NCI-H1930 (cell line): ENCODE measurements at places on chromosomes 6 and 20.

DNA sequence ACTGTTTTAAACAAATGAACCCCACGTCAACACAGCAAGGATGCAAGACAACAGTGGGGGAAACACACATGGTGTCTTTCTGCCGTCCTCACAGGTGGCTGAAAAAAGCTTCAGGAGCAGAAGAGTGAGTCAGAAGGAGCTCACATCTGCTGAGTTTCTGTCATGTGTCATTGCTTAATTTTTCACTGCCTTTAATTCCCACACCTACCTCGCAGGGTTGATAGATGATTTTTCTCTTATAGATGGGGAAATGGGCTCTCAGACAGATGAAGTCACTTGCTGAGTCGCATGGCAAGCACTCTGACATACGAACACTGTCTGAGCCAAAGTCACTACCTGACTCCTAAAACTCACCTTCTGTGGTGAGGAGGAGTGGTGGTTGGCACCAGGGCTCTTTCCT is 28.3 kb upstream of the CARMIL1 start:
- no peak for DNase-seq

GRCh38 chr6:137927777-137928218 is 60.7 kb downstream of the TNFAIP3 start:
- DNase-seq, result no peak

DNA sequence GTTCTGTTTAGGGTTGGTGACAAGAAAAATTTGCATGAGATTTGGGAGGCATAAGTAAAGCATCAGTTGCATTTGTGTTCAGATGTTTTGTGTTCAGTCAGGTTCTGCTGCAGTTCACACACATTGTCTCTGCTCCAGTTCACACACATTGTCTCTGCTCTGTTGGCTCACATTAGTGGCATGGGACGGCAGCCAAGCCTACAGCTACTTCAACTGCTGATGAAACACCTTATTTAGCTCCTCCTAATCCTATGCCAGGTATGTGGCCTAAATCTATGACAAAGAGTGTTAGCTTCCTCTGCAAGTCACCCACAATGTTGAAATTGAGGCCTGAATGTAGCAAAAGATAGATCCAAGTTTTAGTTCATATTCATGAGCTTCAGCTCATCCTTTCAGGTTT is 278.1 kb upstream of the SYNCRIP start:
- DNase-seq, result no peak

- no peak for DNase-seq
Observed at GRCh38 chr6:95352064-95352795, 225.1 kb upstream of the MANEA start.

GRCh38 chr6:72418495-72418894 is 203.4 kb upstream of the KCNQ5 start:
- DNase-seq, result no peak

- no peak for DNase-seq
Observed at GRCh38 chr6:105051941-105052471, 95.1 kb downstream of the LIN28B start.

GRCh38 chr6:157471895-157472686 is 91.1 kb downstream of the ZDHHC14 start:
- no peak for DNase-seq

DNA sequence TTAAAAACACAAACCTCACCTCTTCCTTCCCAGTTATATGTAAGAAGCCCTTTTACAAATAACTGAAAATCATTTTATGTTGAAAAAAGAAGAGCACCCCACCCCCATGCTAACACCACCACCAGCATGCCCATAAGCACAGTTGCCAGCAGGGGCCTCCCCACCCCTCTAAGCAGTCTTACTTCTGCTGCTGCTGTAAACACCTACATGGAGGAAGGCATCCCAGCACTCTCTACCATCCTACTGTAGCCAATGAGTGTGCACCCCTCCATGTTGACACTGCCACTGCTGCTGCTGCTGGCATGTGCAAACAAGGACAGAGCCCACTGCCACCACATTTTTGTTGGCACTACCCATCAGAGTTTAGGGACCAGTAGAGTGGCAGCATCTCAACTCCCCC is 49.6 kb upstream of the PHIP start:
- no peak for DNase-seq

- no peak for DNase-seq
Observed at GRCh38 chr6:131061041-131061750, 1.8 kb downstream of the EPB41L2 start.

DNA sequence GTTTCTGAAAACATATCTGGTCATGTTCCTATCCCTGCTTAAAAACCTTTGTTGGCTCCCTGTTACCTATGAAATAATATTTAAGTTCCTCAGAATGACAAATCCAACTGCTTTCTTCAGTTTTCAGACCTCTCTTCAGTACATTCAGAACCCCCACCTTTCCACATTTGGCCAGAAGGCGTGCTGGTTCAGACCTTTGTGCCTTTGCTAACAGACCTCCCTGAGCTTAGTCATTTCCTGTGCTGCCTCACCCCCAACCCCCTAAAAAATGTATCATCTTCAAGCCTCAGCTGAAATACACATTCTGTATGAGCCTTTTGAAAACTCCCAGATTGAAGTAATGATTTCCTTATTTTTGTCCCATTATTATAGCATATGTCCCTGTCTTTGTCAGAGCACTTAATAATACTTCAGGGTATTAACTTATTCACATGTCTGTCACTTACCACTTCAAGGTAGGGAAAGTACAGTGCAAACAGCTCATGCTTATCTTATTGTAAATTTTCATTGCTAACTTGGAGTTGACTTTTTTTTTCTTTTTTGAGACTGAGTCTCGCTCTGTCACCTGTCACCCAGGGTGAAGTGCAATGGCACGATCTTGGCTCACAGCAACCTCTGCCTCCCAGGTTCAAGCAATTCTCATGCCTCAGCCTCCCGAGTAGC is 19.7 kb downstream of the FAM217A start:
- DNase-seq, result no peak

DNA sequence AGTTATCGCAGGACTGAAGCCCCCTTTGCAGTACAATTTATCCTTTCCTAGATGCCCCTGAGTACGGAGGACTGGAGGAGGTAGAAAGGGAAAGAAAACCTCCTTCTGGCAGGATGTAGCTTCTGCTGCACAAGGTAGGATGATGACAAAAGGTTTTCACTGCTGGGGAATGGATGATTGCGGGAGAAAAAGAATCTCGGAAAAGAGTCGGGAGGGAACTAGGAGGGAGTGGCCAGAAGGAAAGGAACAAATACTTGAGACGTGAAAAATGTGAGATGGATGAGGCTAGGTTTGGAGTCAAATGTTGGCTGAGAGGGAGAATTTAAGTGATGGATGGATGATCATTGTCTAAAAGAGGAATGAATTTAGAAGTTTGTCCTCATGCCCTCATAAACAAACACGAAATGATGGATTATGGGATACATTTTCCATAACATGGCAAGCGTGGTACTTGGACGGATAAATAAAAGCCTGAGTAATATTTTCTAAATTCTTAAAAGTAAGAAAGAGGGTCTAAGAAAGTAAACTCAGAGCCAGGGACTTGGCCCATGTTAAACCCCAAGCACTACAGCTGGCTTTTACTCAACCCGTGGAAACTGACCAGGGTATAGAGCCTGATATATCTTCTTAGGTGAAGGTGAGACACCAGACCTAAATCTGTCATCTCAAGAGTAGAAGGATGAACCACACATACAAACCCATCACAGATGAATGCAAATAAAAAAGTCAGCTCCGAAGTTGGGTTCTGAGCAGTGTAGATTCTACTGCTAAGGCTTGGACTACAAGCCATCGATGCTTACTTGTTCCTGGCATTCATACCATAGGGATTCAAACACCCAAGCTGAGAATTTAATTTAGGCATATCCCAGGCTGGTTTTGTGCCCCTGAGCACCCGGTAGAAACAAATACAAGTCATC is 72.4 kb downstream of the HFE start:
- no peak for DNase-seq

DNA sequence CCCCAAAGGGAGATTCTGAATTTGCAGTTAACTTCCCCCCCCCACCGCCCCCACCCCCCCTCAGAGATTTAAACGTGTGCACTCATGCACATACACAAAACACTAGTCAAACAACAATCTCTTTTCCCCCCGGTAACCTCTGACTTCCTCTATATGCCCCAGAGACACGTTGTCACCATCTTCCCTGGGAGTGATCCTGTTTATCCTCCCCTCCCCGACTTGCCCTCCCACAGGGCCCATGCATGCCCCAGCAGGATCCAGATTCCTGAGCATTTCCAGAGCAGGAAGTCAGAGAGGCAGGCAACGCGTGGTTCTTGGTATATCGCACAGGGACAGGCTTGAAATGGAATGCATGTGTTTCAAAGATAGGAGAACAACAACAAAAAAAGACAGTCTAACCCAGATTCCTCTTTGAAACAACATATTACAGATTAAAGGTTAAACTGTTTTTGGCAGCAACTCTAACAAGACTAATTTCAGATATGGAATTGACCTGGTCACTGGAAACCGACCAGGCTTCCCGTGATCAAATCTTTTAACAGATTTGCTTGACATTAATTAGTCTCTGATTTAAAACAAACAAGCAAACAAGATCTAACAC is 1.3 kb downstream of the BLCAP start:
- DNase-seq, result no peak

- no peak for DNase-seq
Observed at GRCh38 chr6:130995783-130996447, 67.1 kb downstream of the EPB41L2 start.

- no peak for DNase-seq
Observed at GRCh38 chr20:14764511-14765369, 427.3 kb upstream of the FLRT3 start.

DNA sequence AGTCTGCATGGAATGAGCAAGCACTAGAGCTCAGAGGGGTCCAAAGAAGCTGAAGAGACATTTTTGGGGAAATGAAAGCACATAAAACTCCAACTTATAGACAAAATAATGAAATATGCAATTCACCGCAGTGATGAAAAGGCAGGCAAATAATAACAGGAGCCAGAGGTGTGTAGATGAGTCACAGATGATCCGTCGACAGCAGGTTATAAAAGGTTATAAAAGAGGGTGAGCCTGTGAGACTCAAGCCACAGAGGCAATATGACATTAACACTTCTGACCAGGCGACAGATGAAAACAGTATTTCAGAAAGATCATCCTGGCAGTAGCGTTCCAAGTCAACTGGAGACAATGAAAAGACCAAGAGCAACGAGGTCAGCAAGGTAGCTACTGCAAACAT is 35.8 kb upstream of the ANKRD60 start:
- no peak for DNase-seq

- no peak for DNase-seq
Observed at GRCh38 chr6:131936156-131936555, 15.0 kb downstream of the CCN2 start.

GRCh38 chr6:35370124-35370741 is 27.9 kb downstream of the PPARD start:
- no peak for DNase-seq
